ENCODE measurements at places on chromosomes 6 and 20. TPM values are rescaled to one million over a fixed set of nuclear protein-coding genes. Genes with fewer than 3 reads are reported as not detected.

The SEL1L2 gene
- not detected for total RNA-seq

The CST7 gene
- not detected for total RNA-seq

The SNTA1 gene
- total RNA-seq = 47.0 TPM

The HLA-DQA2 gene
- not detected for total RNA-seq

The NFATC2 gene
- total RNA-seq = under 0.01 TPM

The MEP1A gene
- total RNA-seq = not detected
